ENCODE measurements at places on chromosomes 5 and 9. TPM values are rescaled to one million over a fixed set of nuclear protein-coding genes. Genes with fewer than 3 reads are reported as not detected.

The PCDHA7 gene
- polyA plus RNA-seq: 0.03 TPM

DNA sequence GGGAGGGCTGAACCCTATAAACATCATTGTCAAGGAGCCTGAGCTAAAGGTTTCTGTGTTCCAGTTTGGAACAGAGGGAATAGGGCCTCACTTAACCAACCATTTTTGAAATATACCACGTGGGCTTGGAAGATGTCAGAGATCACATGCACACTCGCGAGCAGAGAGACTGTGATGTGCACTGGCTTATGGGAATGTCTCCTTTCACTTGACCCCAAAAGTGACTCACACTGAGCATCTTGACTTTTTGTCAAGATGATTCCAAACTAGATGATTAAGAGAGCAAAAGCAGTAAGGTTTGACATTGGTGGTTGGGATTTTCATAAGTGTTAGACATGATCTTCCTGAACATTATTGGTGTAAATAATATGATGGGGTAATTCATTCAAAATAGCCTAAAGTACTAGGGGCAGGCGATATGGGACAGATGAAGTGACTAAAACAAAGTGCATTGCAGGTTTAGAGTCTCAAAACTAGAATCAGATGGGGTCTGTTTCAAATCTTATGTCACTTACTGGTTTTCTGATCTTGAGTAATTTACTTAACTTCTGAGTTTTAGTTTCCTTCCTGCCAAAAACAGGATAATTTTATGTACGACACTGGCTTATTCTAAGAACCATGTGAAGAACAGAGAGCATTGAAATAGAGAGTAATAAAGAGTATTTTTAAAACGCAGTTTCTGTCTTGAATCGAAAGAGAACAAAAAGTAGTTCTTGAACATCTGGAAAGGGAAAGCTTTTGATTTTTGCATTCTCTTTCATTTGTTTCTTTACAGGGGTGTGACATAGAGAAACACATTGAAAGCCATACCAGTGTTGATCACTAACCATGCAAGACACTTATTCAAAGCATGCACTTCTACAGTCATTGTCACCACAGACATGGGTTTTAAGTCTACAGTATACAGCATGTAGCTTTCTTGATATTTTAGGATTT lies 383.0 kb downstream of the DIRAS2 start:
- DNase-seq: no peak

The ABCA1 gene
- polyA plus RNA-seq: 5.0 TPM

DNA sequence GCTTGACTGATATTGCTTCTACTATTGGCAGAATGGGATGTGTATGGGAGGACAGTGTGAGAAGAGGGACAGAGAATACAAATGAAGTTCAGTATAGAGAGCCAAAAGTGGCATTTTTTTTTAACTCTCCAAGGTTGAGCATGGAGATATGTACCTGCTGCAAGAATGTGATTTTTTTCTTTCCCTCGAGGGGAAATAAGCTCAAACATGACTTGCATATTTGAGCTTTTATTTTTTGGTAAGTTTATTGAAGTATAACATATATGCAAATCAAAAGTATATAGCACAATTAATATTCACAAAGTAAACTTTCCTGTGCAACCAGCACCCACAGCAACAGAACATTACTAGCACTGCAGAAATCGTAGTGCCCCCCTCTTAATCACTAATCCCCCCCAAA lies 285.7 kb upstream of the ADRA1B start:
- no peak for DNase-seq

The NEUROG1 gene
- polyA plus RNA-seq: not detected

DNA sequence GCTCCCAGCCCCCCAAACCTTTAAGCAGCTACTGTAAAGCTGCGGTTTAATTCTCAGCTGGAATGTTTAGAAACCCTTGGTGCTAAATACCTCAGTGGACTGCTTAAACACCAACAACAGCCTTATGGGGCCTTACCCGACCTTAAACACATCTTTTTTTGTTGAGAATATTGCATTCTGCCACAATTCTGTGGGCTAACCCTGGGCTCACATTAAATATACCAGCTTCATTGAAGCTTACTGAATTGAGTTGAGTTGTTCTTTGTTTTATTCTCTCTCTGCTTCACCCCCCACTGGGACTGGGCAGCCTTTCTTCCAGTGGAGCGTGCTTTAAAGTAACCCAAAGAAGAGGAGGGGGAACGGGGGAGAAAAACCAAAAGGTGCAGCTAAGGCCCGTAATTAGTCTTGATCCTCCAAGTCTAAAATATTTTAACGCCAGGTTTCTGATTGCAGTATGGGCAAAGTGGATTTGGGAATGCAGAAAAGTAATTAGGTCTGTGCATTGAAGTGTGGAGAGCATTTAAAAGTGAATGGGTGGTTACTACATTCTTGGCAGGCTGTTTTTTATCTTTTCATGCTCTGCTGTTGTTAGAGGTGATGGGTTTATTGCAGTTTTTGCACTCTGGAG lies 281.2 kb downstream of the NR2F1-AS1 start:
- DNase-seq: no peak

GRCh38 chr5:16757989-16758501 lies 141.2 kb upstream of the RETREG1 start:
- DNase-seq: no peak

The CCDC192 gene
- polyA plus RNA-seq: not detected

GRCh38 chr9:101618698-101619097 lies 23.9 kb upstream of the PPP3R2 start:
- DNase-seq: no peak

- no peak for DNase-seq
Observed at GRCh38 chr5:113788141-113788655, 274.7 kb downstream of the YTHDC2 start.

The FGF18 gene
- polyA plus RNA-seq: 0.32 TPM

The OMD gene
- 0.61 TPM for polyA plus RNA-seq

DNA sequence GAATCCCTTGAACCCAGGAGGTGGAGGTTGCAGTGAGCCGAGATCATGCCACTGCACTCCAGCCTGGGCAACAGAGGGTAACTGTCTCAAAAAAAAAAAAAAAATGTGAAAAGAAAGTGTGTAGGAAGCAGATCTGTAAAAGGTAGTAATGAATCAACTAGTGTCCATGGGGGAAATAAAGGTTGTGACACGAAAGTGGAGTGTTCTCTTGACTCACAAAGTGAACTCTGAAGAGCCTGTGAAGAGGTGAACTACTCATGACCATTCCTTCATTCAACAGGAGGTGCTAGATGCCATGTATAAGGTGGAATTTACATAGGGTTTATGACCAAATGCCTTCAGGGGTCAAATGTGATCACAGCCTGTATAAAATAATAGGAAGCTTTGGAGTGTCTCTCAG lies 12.8 kb downstream of the IQGAP2 start:
- no peak for DNase-seq

All from spleen (tissue), 13 donors.